ENCODE measurements at places on chromosomes 3 and 15.
A peak's percentile ranks its signal among the peaks of the same experiment; 100 is the strongest.

- peak; percentile 23 for DNase-seq
These were observed 64.0 kb upstream of the C15orf61 start for GRCh38 chr15:67456677-67457529.

DNA sequence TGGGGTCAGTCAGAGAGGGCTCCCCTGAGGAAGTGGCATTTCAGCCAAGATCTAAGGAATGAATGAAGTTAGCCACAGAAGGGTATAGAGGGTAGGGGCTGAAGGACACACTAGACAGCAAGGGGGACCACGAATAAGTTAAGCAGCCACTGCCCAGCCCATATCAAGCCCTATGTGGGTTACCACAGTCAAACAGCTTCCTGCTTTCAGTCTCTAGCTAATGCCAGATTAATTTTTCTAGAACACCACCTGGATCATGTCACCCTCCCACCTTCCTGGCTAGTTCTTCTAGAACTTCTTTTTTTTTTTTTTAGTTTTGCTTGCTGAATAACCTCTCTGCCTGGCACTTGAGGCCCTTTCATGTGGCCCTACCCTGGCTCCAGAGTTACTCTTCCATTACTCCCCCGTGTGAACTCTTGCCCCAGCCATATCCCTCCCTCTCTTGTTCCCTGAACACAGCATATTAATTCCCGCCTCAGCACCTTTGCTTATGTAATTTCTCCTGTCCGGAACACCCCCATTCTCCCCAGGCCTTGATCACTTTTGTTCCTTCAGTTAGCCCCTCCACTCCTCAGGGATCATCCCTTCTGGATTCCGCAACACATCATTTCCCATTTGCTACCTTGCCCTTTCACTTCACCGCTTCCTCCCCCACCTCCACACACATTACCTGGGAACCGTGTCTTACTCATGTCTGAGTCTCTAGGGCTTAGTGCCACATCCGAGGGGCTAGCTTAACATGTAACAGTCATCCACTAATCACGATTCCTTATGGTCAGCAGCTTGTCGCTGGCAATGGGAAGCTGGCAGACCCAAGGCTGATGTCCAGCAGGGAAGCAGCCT lies 20.6 kb upstream of the BNC1 start:
- no peak for DNase-seq

DNA sequence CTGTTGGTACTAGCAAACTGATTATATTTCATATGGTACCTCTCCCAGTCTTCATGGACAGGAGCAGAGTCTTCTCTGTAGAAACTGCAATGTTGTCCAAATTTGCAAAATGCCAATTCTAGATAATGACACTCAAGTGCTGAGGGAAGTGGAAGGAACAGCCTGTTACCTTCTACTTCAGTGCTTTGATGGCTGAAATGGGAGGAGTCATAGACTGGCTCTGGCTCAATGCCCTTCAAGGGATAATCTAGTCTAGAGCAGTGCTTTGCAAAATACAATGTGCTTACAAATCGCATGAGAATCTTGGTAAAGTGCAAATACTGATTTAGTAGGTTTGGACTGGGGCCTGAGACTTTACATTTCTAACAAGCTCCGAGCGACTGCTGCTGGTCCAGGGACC lies 51.7 kb upstream of the ACP3 start:
- no peak for DNase-seq

GRCh38 chr3:62502315-62503300 lies 129.3 kb upstream of the FEZF2 start:
- DNase-seq: no peak

GRCh38 chr3:175398676-175399075 lies 539.5 kb downstream of the NAALADL2 start:
- DNase-seq: no peak

Data from GM12878 (cell line).